ENCODE measurements at places on chromosomes 11 and 22.

GRCh38 chr22:33871935-33872334, 48.3 kb downstream of the LARGE1 start:
- no peak for DNase-seq

- no peak for DNase-seq
These were observed 615.7 kb downstream of the BRD1 start for GRCh38 chr22:49212002-49212401.

- DNase-seq, result no peak
These were observed 1.1 kb downstream of the CREB3L1 start for GRCh38 chr11:46278387-46279125.

DNA sequence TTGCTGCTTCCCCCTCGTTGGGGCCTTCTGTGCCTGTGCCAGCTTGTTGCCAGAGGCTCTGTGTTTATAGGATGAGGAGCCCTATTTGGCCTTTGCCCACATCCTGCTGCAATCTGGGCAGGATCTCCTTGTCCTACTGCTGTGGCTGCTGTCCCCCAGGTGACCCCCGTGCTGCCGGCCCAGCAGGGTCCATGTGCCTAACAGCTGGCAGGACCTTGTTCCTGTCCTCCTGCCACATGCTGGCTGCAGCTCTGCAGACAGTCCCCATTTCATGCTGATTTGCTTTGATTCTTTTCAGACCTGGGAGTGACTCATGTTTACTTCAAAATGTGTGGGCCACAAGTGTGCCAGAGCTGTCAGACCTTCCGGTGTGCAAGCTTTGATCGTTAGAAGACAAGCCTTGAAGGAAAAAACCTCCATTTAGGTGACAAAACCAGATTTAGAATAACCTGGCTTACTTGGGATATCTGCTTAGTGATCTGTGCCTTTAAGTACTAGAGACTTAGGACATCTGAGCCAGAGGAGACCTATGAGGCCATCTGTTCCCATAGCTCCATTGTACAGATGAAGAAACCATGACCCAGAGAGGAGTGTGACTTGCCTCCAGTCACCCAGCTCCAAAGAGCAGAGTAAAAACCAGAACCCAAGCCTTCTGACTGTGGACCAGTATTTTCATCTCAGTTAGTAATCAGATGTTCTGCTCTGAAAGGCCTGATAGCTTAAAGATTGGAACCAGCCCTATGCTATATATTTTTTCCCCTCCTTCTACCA, 11.1 kb downstream of the NAV2 start:
- peak; percentile 21 for DNase-seq

- no peak for DNase-seq
These were observed 17.8 kb downstream of the CCDC15 start for GRCh38 chr11:124971810-124972209.

GRCh38 chr11:17986007-17986710, 26.7 kb downstream of the SERGEF start:
- DNase-seq, result no peak

- no peak for DNase-seq
These were observed 726 bp downstream of the PKNOX2 start for GRCh38 chr11:125165111-125165842.

GRCh38 chr11:1226986-1227550, 4.2 kb downstream of the MUC5B start:
- no peak for DNase-seq

- no peak for DNase-seq
These were observed 23.0 kb downstream of the PIWIL3 start for GRCh38 chr22:24751518-24751917.

DNA sequence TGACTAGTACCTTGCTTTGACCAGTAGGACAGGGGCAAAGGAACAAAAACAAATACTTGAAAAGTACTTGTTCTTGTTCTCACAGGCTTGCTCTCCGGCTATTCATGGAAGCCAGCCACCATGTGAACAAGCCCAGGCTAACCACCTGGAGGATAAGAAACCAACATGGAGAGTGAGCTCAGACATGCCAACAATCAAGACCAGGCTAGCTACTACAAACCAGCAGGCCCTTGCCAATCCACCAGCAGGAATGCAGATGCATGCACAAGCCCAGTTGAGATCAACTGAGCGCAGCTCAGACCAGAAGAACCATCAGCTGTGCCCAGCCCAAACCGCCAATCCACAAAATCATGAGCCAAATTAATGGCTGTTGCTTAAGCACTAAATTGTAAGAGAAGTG, 180.1 kb upstream of the ISX start:
- no peak for DNase-seq

DNA sequence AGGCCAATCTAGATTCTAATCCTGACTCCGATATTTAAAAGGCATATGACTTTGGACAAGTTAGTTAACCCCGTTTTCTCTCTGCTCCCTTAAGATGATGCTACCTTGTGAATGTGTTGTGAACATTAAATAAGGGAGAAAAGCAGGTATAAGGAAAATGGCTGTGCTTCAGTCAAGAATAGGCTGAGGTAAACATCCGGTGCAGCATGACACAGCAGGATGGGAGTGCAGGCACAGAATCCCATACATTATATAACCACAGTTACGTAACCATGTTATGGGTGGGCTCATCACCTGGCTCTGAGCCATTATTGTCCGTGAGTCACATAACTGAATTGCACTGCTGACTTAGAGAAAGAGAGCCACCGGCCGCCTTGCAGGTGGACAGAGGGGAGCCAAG, 382.2 kb upstream of the ANO5 start:
- no peak for DNase-seq

DNA sequence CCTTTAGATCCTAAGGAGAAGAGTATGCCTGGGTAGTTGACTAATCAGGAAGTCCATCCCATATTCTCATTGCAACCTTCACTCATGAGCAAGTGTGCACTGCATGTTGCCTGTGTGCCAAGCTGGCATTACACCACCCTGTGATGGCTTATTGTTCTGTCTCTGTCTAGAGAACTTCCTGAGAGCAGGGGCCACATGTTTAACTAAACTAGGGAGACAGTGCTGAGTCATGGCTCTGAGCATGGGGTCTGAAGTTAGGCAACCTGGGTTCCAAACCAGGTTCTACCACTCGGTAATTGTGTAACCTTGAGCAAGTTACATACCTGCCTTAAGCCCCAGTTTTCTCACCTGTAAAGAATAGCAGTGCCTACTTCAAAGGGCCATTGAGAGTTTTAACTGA, 39.6 kb downstream of the CSNK2A3 start:
- no peak for DNase-seq

DNA sequence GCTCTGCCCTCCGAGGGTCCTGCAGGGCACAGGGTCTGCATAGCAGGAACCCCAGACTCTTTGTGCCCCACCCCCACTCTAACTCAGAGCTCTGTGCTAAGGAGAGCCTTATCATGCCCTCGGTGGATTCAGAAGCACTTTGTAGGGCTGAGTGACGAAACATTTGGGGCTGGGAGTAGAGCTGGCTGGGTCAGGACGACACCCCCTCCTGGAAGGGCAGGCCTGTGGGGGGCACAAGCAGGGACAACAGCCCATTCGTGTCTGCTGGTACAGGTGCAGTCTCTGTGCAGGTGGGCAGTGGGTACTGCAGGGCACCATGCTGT, 8.9 kb downstream of the APOBEC3A start:
- no peak for DNase-seq

DNA sequence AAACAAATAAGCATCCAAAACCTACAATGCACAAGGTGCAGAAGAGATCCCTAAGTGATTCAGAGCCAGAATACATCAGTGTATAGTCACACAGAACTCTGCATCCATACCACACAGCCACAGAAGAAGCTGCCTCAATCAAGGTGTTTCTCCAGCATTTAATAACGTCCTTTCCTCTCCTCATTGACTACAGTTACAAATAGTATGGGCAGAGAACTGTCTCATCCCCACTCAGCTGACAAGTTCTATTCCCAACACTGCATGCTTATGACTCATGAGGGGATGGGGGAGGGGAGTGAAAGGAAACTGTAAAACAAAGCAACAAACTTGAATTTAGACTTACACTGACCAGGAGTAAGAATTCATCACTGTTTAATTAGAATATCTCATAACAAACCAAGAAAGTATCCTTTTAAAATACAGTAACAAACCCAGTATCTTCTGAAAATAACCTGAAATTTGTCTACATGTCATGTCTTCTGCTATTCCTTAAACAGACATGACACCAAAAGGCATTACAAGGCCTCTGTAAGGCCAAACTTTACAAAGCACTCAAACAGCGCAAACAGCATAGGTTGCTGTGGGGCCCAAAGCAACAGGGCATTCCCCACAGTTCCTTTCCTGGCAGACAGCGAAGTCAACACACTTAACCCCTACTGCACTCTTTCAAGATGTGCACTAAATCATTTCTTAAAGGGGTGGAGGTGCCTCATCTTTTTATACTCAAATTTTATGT, 29.3 kb downstream of the CELF1 start:
- DNase-seq, result no peak

- DNase-seq, result no peak
These were observed 3.3 kb upstream of the ST3GAL4 start for GRCh38 chr11:126352163-126352562.
